Cerebellar cortex (tissue), 1 donor: ENCODE measurements at places on chromosomes 6 and 20.

DNA sequence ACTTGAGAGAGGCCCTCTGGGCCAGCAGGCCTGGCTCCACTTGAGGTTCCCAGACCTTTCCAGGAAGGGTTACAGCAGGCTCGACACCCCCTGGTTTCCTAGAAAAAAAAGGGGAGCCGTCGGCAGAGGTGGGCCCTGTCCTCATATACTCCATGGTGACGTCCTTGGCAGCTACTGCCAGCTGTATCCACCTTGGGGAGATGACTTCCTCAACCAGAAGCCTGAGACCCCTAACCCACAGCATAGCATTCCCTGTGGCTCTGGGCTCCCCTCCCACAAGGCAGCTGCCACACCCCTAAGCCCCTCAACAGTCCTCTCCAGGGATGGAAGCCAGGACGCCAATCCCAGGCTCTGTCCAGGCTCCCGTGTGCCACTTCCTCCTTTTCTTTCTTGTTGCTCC lies 294.8 kb downstream of the CDC5L start:
- DNase-seq, result no peak

DNA sequence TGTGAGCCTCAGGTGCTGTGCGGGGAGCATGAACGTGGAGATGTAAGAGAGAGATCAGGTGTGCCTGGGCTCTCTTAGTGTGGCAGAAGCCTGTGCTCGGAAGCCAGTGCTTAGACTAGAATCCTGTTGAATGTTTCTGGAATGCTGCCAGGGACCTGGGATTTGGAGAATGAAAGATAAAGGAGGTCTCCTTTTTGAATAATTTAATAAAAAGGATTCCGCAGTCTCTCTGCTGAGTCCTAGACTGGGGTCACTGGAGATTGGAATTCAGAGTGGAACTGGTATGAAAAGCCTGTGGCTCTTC lies 18.8 kb upstream of the EFCAB8 start:
- peak; percentile 59 for DNase-seq

GRCh38 chr6:146859795-146860495 lies 261.2 kb downstream of the ADGB start:
- peak; percentile 17 for DNase-seq

DNA sequence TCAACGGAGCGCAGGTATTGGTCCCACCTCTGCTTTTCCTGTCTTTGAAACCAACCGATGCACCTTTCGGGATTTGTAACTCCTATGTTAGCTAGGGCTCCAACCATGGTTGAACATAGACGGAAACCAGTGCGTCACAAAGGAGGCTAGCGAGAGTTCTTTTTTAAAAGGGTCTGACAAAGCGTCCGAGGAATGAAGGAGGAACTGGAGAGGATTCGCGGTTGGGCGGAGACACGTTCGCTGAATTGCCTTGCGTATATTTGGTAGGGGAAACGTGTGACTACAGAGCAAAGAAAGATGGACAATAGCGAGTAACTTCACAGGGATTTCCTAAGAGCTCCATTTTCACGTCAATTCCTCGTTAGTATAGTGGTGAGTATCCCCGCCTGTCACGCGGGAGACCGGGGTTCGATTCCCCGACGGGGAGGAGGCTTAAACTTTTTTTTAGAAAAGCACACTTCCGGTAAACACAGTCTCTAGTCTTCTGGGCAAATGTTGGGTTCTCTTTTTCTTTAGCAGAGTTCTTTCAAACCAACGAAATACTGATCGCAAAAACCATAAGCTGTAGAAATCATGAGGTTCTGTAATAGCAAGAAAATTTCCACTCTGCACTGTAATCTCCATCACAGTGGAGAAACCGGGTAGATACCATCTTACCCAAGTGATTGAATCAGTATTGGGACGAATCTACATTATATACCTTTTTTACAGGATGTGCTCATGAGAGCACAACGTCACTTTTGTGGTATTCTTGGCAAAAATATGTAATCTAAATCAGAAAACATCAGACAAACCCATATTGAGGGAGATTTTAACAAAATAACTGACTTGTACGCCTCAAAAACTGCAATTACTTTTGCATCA lies 6.6 kb upstream of the ZNF184 start:
- peak; percentile 94 for DNase-seq

DNA sequence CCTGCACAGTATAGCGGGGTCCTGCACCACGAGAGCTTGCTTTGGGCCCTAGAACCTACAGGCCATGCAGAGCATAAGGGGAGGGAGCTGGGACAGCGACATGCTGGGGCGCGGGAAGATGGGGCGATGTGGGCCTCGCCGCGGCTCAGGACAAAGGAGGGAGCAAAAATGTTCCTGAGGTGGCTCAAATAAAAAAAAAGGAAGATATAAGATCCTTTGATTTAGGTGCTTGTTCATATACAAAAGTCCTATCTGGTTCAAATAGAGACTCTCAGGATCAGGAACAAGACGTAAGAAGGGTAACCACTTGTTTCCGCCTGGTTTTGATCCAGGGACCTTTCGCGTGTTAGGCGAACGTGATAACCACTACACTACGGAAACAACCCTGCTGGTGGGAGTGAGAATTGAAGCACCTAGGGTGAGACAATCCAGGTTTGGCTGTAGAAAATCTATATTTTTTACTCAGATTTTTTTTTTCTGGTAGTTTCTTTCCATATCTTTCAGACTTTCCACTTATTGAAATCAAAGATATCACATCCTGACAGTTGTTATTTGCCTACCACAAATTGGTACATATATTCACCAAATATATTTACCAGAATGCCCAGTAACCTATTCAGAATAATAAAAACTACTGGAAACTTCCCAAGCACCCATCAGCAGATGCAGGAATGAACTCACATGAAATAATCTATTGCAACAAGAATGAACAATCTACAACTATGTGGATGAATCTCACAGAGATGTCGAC lies 177.9 kb upstream of the ZNF184 start:
- peak; percentile 80 for DNase-seq

- no peak for DNase-seq
These were observed 401.1 kb upstream of the ARID1B start for GRCh38 chr6:156376091-156376490.

- DNase-seq, result no peak
These were observed 1.6 kb upstream of the DEK start for GRCh38 chr6:18265787-18266522.

DNA sequence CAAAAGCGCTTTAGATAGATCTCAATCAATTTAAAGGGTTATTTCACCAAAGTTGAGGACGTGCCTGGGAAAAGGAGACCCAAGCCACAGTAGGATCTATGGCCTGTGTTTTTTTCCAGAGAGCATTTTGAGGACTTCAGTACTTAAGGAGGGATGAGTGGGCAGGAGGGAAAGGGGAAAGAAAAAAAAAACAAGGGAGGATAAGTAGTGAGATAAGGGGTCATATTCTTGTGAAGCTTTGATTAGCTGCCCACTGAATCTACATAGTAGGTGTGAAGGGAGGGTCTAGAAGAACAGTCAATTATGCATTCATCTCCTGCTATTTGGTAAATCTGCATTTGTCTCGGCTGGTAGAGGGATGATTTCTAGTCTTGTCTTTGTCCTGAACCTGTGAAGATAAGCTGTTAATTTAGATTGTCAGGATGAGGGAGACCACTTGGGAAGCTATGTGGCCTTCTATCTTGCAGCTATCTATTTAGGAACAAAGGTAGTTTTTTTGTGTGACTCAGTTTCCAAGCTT lies 48.4 kb downstream of the CLVS2 start:
- DNase-seq, result no peak

DNA sequence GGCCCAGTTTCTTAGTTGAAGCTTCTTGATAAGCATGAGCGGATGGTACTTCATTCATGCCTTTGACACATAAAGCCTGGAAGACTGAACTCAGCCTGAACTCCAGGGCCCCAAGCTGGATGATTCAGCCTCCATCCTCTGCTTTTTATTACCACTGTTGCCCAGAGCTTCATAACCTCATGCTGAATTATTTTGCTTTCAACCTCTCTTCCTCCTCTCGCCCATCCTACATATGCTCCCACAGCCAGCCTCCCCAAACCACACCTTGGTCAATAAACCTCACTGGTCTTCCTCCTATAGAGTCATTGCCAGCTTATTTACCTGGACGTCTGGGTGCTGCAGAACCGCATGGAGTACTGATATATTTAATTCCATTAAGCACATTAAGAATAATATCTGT lies 59.4 kb downstream of the SLC35B3 start:
- DNase-seq, result no peak
